ENCODE measurements at places on chromosomes 11 and 22.

DNA sequence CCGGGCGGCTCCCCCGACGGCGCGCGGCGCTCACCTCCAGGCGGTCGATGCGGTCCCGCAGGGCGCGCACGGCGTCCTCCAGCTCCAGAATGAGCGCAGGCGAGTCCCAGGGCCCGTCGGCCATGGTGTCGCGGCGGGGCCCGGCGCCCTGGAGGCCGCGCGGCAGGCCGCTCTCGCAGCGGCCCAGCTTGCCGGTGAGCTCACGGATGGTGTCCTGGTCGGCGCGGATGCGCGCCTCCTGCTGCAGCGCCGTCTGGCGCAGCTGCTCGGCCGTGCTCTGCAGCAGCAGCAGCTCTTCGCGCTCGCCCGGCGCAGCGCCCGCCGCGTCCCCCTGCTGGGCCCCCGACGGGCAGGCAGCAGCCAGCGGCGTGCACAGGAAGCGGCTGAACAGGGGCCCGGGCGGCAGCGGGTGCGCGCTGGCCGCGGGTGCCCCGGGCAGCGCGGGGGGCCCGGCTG lies 599 bp downstream of the NPTXR start:
- DNase-seq = no peak

GRCh38 chr11:33941637-33942160 lies 49.8 kb upstream of the LMO2 start:
- no peak for DNase-seq

DNA sequence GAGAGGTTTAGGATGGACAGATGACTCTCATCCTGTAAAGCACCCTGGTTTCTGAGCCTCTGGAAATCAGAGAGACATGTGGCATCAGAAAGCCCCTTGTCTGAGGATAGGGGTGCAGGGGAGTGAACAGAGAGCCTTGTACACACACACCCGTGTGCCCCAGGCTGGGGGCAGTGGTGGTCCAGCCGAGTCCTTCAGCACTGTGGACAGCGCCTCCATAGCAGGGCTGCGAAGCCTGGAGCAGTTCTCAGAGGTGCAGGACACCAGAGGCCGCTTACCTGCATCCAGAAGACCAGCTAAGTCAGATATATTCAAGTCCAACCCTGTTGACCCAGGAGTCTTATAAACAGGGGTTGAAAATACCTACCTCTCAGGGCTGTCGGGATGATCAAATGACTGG lies 11.5 kb upstream of the IGSF9B start:
- DNase-seq = no peak

DNA sequence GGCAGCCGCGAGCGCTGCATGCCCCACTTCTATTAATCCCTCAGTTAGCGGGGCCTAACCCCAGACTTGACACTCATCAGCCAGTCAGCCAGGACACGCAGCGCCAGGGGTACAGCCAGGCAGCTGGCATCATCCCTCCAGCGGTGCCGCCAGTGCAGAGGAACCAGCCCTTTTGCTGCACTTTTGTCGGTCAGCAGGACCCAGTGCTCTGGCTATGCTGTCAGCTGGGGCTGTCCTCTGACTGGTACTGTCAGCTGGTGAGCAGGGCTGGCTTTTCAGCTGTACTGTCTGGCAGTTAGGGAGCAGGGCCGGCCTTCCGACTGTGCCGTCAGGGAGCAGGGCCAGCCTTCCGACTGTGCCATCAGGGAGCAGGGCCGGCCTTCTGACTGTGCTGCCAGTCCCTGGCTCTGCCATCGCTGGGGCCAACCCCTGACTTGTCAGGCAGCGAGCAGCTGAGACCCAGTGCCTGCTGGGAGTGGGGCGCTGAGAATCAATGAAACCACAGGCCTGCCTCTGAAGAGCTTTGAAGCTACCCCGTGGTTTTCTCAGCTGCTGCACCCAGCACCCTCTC lies 115.4 kb downstream of the KIAA1671 start:
- DNase-seq = no peak

DNA sequence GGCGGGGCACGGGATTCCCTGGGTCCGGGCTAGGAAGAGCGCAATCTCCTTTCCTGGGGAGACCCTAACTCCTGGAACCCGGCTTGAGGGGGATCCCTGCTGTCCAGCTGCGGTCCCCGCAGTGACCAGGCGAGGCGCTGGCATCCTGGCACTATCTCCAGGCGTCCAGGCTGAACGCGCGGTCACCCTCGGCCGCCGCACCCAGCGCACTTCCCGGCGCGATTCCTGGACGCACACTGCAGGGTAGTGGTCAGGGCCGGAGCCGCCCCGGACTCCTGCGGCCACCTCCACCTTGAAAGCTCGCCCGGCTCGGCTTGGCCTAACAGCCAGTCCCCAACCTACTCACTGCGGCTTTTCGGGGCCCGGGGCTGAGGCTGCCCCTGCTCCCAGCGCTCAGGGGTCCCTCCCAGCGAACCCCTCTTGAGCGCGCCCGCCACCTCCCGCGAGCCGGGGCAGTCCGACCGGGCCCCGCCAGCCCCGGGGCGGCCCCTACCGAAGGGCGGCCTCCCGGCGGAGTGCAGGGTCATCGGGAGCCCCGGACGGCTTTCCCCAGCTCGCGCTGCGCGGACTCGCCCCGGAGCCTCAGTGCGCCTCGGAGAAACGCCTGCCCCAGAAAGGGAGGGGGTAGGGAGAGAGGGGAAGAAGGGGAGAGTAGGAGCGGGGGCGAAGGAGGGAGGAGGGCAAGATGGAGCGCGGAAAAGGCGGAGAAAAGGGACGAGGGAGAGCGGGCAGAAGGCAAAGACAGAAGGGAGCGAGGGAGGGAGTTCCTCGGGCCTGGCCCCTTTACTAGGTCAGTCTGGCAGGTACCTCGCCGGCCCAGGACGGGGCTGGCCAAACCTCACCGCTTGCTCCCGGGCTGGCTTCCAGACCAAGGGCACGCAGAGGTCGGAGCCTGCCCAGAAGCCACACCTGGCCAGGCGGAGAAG lies 1.0 kb downstream of the POU2AF3 start:
- no peak for DNase-seq

DNA sequence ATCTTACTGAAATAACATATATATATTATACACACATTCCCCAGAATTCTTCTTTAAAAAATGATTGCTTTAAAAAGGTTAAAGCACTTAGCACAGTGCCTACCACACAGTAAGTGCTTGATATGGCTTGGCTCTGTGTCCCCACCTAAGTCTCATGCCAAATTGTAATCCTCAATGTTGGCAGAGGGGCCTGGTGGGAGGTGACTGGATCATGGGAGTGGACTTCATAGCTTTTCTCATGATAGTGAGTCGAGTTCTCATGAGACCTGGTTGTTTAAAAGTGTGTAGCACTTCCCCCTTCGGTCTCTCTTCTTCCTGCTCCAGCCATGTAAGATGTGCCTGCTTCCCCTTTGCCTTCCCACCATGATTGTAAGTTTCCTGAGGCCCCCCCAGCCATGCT lies 6.2 kb downstream of the CRYAB start:
- no peak for DNase-seq

DNA sequence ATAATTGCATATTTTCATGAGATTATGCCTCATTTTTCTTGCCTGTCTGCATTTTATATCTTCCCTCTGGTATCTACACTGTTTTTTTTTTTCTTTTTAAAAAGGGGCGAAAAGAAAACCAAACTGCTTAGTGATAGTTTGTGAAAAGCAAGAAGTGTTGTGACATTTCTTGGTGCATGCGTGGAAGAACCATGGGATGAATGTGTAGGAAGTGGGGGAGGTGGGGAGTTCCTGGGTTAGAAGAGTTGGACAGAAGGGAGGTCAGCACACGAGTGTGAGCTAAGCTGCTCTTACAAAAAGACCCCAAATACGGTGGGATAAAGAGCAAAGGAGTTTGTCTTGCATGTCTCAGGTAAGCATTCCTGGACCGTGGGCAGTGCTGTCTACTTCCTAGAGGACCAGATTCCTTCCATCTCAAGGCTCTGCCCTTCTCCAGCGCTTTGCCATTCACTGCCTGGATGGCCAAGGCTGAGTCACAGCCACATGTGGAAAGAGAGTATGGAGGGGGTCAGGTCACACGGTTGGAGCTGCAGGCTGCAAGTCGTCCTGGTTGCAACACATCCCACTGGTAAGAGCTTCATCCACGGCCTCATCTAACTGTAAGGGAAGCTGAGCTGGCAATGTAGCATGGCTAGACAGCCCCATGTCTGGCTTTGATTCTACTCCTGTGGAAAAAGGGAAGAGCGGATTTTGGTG lies 300.6 kb downstream of the DDX10 start:
- no peak for DNase-seq

DNA sequence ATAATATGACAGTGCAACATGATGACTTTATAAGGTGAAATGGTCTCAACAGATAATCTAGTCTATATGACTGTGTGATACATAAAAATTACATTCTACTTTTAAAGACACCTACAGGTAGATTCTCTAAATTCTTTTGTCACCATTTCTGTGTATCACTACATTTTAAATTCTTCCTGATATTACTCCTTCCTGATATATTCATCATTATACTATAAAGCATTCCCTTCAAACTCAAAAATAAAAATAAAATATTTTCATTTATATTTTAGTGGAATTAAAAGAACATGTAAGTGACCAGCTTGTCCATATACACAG lies 1062.3 kb downstream of the DLG2 start:
- DNase-seq = no peak

GRCh38 chr11:7430496-7430895 lies 54.8 kb upstream of the OLFML1 start:
- no peak for DNase-seq

GRCh38 chr22:29481265-29482000 lies 1.4 kb downstream of the NEFH start:
- DNase-seq = no peak

DNA sequence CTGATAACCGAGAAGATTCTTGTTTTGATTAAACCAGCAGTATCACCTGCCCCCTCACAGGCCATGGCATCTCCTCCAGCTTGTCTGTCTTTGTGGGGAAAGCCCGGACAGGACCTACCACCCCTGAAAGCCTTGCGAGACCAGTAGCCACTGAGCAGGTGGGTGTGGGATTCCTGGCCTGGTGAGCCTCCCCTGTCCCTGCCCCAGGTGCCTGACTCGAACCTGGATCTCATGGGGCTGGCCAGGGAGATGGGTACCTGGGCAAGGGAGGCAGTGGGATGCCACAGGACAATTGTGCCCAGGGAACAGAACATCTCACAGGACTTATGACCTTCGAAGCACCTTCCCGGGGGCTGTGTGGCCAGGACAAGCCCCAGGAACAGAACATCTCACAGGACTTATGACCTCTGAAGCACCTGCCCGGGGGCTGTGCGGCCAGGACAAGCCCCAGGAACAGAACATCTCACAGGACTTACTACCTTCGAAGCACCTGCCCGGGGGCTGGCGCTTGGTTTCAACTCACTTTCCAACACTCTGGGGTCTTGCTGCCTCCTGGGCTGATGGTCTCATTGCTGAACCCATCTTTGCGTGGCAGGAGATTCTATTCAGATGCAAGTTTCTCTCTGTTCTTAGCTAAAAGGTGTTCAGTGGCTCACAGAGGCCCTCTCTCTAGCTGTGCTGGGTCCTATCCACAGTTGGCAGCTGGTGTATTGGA lies 854.5 kb downstream of the BRD1 start:
- DNase-seq = no peak

- no peak for DNase-seq
Observed at GRCh38 chr22:37231406-37232139, 12.5 kb downstream of the RAC2 start.

DNA sequence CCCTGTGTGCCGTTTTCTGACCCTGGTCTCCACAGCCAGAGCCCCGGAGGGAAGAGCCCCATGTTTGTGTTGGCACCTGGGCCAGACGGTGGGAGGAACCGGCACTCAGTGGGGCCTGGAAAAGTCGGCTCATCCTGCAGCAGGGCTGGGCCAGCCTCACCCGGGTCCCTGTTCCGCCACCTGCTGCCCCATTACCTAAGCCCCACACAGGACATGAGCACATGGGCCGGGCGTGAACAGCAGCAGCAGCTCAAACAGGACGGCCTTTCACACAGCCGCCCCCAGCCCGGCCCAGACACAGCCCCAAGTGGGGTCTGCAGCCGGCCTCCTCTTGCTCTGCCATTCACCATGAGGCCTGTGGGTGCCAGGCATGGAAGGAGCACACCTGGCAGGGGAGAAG lies 302.4 kb downstream of the MN1 start:
- DNase-seq = no peak

DNA sequence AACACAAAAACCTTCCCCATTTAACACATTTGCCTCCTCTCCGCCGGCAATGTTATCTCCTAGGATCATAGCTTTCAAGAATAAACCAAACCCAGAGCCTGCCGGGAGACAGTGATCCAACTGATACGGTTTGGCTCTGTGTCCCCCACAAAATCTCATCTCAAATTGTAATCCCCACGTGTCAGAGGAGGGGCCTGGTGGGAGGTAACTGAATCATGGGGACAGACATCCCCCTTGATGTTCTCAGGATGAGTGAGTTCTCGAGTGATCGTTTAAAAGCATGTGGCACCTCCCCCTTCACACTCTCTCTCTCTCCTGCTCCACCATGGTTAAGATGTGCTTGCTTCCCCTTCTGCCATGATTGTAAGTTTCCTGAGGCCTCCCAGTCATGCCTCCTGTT lies 33.3 kb downstream of the RBFOX2 start:
- no peak for DNase-seq

GRCh38 chr11:75277991-75278790 lies 37.6 kb downstream of the TPBGL start:
- no peak for DNase-seq

DNA sequence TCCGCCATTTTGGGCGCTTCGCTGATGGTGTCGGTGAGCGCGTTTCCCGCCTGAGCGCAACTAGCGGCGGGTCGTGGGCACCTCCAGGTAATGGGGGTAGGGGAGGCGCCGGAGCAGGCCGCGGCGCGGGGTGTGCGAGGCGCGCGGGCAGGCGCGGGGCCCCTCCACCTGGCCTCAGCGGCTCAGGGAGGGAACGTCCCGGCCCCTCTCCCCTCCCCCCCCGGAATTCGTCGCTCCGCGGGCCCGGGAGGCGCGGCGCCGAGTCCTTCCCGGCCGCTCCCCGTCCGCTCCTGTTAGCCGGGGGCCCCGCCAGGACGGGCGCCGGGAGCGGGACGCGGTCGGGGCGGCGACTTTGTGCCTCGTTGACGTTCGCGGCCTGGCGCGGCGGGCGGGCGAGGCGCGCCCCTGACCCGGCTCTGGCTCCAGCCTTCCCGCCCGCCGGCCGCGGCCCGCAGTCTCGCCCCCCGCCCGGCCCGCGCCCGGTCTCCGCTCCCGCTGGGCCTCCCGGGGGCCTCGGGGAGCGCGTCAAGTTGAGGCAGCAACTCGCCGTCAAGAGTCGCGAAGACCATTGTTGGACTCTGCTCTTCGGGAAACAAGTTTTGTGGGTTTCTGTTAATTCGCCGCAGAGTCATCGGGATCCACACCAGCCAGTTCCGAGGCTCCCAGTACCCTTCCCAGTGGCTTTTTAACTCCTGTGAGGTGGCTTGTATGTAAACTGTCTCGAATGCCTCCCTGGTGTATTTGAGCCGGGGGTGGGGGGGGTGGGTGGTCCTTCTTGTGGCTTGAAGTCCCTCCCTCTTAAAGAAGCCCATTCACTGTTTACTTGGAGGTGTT lies at the start of gene PPP6R3:
TSS of gene PPP6R3 (plus strand) at position 12 of the 834 bp plus-strand sequence. CDS start 76,913 bp downstream, outside the sequence.
- DNase-seq = no peak
